Smooth muscle cell of the coronary artery (primary cell): ENCODE measurements at places on chromosomes 11 and 22. TPM values are rescaled to one million over a fixed set of nuclear protein-coding genes. Genes with fewer than 3 reads are reported as not detected.

Gene MMP10
- total RNA-seq, result 0.35 and 3.2 TPM in 2 replicates

Gene ROM1
- 6.7 and 8.4 TPM in 2 replicates for total RNA-seq

Gene TREH
- total RNA-seq, result 0.08 and 0.12 TPM in 2 replicates

Gene NLRP6
- not detected in 2 replicates for total RNA-seq

Gene KIAA1671
- 1.5 and 17.3 TPM in 2 replicates for total RNA-seq

Gene PRG3
- not detected in 2 replicates for total RNA-seq

Gene LRP4
- total RNA-seq, result 7.7 and 8.6 TPM in 2 replicates

Gene C1QTNF5
- total RNA-seq, result 10.6 and 11.6 TPM in 2 replicates

Gene FIBIN
- total RNA-seq, result 36.9 and 61.7 TPM in 2 replicates

Gene ANGPTL5
- total RNA-seq, result 0.23 TPM in 1 of 2 replicates, not detected in the other

Gene CBLIF
- total RNA-seq, result not detected in 2 replicates

Gene ADAMTS8
- 0.23 and 3.2 TPM in 2 replicates for total RNA-seq

Gene APOA5
- total RNA-seq, result not detected in 2 replicates

Gene SAA4
- not detected in 2 replicates for total RNA-seq

Gene OR5A1
- total RNA-seq, result not detected in 2 replicates

Gene PDGFD
- 2.0 and 61.0 TPM in 2 replicates for total RNA-seq

Gene RHOG
- total RNA-seq, result 7.1 and 9.0 TPM in 2 replicates

Gene CPSF7
- 8.8 and 12.2 TPM in 2 replicates for total RNA-seq
